Stimulated activated CD8-positive, alpha-beta memory T cell treated with anti-CD3 and anti-CD28 coated beads, Interleukin-2, amount 100 ng/mL, for 1 hour (primary cell): ENCODE measurements at places on chromosomes 11 and 22.

- DNase-seq, result no peak
These were observed 42.9 kb downstream of the DCDC1 start for GRCh38 chr11:31326470-31327148.

- DNase-seq, result no peak
These were observed 22.3 kb upstream of the GLYATL2 start for GRCh38 chr11:58866788-58867187.

GRCh38 chr11:12126344-12127019, 16.1 kb downstream of the MICAL2 start:
- no peak for DNase-seq

- no peak for DNase-seq
These were observed 1.0 kb upstream of the FKBP2 start for GRCh38 chr11:64239662-64240434.
